ENCODE measurements at places on chromosomes 11 and 22.

- peak; percentile 97 for DNase-seq
These were observed 5.5 kb downstream of the KIAA0930 start for GRCh38 chr22:45235101-45235777.

- peak; percentile 56 for DNase-seq
These were observed 72.1 kb downstream of the LRRC32 start for GRCh38 chr11:76598426-76598839.

DNA sequence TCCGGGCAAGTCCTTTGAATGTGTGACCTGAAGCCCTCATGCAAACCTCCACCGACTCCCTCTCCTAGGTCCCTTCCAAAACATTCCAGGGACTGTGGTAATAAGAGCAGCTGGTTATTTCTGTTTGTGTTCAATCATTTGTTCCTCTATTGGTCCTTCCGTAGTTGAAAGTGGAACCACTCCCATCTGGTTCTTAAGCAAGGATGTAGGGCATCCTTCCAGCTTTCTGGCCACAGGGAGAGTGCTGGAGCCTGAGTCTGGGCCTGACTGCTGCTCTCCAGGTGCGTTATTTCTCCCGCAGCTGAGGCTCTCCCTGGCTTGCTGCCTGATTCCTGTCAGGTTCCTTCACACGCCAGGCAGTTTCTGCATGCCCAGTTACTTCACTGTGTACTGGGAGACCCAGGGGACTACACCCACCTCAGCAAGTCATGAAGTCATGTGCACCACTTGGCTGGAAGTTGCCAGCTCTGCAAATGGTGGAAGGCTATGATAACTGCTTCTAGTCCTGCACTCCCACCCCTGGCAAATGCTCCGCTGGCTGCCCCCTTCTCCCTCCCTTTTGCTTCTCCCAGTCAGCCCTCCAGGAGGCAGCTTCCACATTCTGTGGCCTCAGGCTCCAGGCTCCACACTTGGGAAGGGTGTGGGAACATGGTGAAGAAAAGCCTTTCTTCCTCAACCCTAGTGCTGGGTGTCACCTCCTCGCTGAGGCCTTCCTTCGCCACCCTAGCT, 4.0 kb upstream of the ALX4 start:
- peak; percentile 23 for DNase-seq

DNA sequence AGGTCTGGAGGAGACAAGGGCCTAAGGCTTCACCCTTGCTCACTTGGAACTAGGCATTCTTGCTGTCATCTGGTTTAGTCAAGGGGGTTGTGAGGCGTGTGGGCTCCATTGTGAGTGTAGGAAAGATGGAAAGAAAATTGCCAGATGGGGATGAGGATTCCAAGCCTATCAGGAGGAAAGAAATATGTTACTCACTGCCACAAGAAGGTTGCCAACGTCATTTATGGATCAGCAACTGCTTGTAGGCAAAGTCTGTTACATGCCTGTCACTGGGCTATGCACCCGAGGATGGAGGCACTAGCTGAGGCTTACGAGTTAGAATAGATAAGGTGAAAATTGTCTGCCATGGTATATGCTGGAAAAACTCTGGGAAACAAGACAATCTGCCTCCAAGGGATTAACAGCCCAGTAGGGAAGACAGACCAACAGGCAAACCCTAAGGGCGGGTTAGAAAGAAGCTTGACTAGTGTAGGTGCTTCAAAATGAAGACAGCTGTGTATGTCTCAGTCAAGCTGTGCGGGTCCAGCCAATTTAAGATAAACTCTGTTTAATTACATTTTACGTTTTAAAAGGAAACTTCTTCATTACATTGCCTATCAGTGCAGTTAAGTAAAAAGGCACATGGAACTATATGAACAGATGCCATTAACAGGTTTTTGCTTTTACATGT, 47.4 kb downstream of the SNX19 start:
- no peak for DNase-seq

- DNase-seq, result no peak
These were observed 128.4 kb downstream of the RCN1 start for GRCh38 chr11:32219320-32219719.

DNA sequence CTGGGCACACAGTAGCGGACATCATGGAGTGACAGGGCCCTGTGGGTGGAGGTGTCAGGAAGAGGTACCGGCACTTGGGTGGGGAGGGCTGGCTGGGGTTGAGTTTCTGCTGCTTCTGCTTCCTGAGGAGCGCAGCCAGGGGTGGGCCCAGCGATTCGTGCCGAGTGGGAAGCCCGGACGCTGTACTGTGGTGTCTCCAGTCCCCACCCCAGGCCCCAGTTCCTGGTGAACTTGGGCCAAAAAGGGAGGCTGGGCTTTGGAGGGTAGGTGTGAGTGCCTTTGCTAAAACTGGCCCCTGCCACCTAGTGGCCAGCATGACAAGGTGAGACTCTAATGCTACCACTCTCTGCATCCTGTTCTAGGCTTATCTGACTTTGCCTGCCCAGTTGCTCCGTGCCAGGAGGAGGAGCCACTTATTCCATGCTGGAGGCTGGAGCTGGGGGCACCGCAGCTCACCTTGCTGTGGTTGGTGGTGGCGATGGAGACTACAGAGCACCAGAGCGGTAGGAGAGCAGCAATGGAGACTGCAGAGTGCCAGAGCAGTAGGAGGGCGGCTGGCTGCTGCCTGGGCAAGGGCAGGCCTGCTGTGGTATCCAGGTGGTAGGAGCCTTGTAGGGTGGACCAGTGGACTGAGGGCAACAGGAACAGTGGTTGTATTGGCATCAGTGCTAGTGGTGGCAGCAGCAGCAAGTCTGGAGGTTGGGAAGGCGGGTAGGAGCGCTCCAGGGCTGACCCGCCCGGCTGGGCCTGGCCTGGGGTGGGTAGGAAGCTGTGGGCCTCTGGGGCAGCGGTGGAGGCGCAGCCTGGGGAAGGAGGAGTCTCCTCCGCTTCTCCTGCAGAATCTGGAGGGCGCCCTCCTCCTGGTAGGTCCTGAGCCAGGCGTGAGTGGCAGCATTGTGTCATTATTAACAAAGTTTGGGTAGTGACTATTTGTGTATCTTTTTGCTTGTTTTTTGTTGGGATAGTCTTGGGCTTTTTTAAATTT, 2.2 kb upstream of the RFPL2 start:
- DNase-seq, result peak; percentile 8
